ENCODE measurements at places on chromosomes 1 and 21.

DNA sequence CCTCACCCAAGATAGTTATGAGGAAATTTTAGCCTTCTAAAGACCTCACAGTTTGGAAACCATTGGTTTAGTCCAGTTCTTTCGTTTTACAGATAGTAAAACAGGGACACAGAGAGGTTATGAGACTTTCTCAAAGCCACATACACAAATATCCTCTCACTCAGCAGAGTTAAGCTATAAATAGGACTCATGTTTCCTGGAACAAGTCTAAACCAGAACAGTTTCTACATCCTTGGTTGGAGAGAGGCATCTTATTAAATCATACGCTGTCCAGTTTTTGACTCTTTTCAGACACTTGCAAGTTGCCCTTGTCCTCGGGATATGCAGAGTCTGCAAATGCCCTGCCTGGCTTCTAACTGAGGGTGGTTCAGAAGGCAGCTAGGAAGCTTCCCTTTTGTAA is 462.1 kb upstream of the DEPDC1 start:
- no peak for DNase-seq

- DNase-seq = no peak
Observed at GRCh38 chr1:73784026-73784425, 413.9 kb downstream of the LRRIQ3 start.

DNA sequence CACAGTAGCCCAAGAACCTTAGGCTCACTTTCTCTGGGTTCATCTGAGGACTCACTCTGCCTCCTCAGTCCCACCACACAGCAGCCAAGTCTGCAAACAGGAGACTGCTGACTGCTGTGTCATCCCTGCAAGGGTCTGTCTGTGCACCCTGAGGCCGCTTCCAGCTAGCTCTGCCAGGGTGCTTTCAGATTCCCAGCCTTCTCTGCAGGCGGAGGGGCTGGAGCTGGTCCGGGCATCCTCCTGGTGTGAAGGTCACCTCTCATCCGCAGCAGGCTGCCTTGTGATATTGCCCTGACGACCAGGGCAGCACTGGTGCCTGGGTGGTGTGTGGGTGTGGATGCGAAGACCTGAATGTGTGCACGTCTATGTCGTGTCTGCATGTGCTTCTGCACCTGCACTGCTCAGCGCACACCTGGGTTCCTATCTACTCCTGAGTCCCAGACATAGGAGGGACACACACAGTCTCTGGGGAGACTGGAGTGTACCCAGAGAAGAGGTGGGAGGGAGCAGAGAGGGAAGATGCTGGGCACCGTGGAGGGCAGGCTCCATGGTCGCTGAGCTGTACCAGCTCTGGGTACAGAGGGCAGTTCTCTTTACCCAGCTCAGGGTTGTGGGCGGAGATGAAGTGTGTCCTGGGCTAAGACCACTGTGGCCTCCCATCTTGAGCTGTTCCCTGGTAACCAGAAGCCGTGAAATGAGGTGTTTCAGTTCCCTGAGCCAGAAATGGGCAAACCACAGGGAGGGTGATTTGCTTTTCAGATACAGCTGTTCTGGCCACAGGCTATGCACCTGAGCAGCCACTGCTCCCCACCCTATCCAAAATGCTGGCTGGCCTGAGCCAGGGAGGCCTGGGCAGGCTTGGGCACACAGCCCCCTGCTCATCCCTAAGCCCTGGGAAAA is 160.9 kb upstream of the CSF3R start:
- DNase-seq = no peak

DNA sequence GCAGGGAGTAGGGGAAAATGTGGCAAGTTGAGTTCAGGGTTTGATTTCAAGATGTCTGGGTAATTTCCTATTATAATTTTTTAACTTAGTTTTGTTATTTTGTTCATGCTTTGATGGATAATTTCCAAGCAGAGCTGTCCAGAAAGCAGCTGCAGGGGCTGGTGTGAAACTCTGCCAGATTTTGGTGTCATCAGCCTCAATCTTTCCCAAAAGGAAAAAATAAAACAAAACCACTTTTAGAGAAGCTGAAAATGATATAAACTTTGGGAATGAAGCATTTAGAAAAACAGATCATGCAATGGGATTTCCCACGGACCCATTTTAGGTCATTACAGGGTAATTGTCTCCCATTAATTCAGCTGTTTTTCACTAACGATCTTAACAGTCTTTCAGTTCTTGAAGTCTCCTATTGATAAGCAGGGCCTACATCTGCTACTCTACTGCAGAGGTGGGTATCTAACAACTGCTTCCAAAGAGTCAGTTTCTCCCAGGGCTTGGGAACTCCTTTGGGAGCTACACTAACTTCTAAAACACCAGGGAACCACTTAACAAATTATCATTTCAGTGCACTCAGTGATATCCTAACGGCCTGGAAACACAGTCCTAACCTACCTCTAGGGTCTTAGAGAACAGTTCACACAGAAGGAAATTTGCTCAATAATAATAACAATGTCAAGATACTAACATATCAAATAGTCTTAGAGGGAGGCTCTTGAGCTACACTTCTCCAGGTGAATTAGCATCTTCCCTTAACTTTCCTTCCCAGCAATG is 12.3 kb downstream of the ZNF436 start:
- no peak for DNase-seq

- no peak for DNase-seq
Observed at GRCh38 chr1:91428182-91428798, 23.7 kb upstream of the HFM1 start.

- no peak for DNase-seq
Observed at GRCh38 chr1:36725151-36725550, 242.4 kb upstream of the CSF3R start.

DNA sequence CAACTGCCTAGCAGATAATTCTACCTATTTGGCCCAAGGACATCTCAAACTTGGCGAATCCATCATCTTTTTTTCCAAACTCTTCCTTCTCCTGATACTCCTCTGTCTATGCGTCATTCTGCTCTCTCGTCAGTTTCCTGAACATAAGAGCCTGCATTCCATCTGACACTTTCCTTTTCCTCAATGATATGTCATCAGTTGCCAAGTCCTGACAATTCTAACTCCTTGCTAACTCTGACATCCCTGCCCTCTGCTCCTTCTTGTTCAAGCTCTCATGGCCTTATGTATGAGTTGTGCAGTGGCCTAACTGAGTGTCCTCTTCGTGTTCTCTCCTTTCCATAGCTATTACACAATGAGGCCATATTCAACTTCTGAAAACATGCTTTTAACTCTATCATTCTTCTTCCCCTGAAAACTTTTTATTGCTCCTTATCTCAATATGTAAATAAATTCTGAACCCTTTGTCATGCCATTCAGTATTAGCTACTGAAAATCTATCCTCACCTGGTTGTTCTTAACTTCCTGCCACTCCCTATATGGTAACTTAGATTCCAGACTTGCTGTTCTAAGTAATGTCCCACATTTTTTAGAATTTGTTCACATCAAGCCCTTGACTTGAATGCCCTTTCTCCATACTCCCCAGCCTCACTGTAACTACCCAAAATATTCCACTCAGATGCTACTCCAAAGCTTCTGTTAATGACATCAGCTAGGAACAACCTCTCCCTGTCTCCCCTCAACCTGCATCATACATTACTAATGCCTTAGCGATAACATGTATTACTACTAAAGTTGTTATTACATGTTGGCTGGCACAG is 11.5 kb downstream of the PALMD start:
- no peak for DNase-seq

DNA sequence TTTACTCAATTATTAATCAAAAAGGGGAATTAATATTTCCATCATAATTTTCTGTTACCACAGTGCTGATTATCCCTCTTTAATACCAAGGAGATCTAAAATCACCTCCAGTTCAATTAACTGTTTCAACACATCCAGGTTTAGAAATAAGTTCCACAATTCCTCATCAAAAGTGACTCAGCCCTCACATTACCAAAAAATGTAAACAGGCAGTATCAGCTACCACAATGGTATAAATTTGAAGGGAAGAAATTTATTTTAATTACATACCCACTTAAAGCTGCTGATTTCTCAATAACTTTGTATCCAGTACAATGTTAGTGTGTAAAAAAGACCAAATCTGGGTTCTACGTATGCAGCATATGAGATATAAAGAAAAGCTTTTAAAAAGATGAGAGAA is 51.9 kb downstream of the EIF4G3 start:
- DNase-seq = no peak

GRCh38 chr1:111234866-111235265 is 7.4 kb downstream of the CHI3L2 start:
- no peak for DNase-seq

GRCh38 chr1:75632350-75632949 is 21.5 kb upstream of the SLC44A5 start:
- peak; percentile 45 for DNase-seq

- DNase-seq = peak; percentile 18
Observed at GRCh38 chr1:44524655-44525500, 119.8 kb downstream of the RNF220 start.

- DNase-seq = no peak
Observed at GRCh38 chr1:55053265-55053954, 14.1 kb downstream of the PCSK9 start.

DNA sequence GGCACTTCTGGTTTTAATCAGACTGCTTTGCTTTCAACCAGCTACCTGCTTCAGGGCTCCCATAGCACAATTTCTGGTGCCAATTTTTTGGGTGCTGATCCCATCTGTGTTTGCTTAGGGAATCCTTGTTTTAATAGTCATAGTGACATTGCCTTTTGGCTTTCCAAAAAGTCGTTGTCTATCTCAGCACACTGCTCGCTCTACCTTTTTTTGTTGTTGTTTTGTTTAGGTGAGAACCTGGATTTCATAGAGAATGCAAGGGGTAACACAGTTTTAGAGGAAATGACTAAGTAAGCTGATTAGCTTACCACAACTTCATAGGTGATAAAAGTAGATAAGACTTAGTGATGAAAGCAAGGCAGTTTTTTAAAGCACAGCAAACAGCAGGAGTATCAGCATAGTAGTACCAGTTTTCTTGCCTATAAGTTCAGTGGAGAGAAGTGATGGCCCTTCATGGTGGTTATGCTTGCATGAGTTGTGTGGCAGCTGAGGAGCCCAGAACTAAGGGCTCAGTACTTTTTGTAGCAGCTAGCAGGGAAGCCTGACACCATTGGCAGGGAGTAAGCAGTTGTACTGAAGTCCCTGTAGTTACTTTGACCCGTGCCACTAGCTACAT is 31.3 kb downstream of the NEK7 start:
- no peak for DNase-seq

DNA sequence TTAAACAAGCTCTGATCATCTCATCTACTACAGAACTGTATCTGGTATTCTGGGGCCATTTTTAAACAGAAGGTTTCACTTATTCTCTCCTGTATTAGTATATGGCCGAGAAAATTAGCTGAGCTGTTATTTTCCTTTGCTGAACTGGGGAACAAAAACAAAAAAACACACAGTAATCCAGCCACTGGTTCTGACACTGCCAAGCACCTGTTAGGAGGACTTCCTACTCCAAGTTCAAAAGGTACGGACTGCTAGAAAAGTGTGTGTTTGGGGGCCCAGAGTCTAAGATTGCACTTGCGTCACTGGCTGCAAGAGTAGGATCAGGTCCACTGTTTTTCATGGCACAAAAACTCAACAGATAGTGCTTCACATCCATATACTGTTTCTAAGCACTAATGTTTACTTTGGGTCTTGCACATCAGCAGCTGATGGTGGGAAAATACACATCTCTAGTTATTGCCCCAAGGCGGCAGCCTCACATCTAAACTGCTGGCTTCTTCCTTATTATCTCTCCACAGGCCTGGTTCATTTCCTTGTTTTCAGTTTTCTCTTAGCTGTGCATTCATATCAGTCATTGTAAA is 226.1 kb downstream of the FGGY start:
- no peak for DNase-seq

- no peak for DNase-seq
Observed at GRCh38 chr1:192160196-192160595, 1.9 kb downstream of the RGS18 start.

Data from endothelial cell (in vitro differentiated cells).